CD4-positive, alpha-beta memory T cell (primary cell): ENCODE measurements at places on chromosomes 12 and 14.

- no peak for DNase-seq
Observed at GRCh38 chr12:22173177-22173576, 127.2 kb downstream of the CMAS start.

DNA sequence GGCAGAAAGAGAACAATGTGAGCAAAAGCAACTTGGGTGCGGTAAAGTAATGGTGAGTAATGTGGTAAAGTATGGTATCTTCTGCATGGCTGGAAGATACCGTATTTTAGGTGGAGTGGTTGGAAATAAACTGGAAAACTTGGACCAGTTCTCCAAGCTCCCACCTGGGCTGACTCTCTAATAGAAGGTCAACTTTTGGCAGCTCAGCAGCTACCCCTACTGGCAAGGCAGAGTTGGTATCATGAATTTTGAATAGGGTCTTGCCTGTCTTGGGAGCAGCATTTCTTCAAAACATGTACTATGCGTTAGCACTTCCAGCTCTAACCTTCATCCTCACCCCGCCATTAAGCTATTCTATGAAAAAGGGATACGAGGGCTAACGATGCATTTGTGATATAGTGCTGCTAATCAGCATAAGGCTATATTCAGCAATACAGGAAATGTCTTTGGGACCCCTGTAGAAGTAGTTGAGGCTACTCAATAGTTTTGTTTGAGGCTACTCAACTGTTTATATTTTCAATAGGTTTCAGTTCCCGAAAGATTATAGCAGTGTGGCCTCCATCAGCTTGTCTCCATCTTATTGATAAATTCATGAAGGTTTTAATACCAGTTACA, 276.3 kb upstream of the FAR2 start:
- no peak for DNase-seq

DNA sequence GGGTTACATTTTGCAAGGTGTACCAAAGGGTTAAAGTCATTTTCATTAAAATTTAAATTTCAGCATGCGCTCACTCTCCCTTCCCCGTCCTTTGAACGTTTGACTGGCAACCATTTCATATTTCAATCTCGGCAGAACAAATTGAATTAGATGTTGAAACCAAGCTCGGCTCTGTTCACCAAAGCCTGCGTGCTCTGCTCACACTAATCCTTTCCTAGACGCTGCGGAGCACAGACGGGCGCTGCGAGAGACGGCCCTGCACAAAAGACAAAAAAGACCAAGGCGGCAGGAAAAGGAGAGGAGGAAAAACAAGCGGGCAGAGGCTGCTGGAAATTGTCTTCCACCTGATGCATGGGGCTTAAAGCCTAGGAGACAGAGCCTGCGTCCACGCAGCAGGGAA, 149.3 kb downstream of the RBM19 start:
- no peak for DNase-seq

DNA sequence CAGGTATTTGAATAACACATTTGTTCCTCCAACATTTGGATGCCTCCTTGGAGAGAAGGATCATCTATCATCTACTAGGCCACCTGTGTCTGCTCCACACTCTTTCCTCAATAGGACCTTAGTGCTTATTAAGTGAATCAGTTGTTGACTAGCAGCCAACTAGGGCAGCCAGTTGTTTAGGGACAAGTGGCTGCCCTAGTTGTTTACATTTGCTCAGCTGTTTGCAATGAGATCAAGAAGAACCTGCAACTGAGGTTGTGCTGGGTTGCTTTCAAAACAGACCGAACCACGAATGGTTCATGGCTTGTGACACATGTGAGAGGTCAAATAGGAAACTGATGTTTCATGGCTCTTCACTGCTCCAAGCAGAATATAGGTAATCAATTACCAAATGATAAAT, 53.8 kb downstream of the TMCC3 start:
- DNase-seq, result no peak
